ENCODE measurements at places on chromosomes 2 and 18. TPM values are rescaled to one million over a fixed set of nuclear protein-coding genes. Genes with fewer than 3 reads are reported as not detected.

The ACADL gene
- total RNA-seq: 0.50 TPM

The TRIM54 gene
- total RNA-seq: not detected

The TNFRSF11A gene
- total RNA-seq: 0.50 TPM

The GAL3ST2 gene
- not detected for total RNA-seq

The PAX8 gene
- total RNA-seq: 13.7 TPM

The ANKRD53 gene
- total RNA-seq: not detected

The FSHR gene
- total RNA-seq: not detected

The NT5DC4 gene
- 1.2 TPM for total RNA-seq
